ENCODE measurements at places on chromosomes 12 and 14.

DNA sequence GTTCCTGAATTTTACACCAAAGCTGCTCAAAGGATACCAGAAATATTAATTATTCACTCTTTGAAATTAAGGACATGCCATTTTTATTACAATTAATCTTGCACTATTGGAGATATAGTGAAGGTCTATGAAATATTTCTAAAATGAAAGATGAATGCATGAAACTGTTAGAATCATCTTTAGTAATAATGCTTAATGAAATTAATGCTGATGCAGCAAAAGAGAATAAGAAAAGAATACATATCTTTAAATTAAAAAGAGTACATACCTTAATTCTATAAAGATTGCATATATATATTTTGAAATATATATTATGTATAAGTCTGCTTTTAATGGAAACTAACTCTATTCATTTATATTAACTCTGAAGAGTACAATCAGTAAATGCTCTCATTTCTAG lies 236.0 kb downstream of the ALX1 start:
- DNase-seq, result no peak

GRCh38 chr12:124919521-124920352 lies 5.3 kb upstream of the UBC start:
- no peak for DNase-seq

GRCh38 chr14:93230539-93230938 lies 23.5 kb downstream of the UBR7 start:
- DNase-seq, result no peak

- DNase-seq, result no peak
These were observed 8.6 kb upstream of the GPR68 start for GRCh38 chr14:91252871-91253794.

DNA sequence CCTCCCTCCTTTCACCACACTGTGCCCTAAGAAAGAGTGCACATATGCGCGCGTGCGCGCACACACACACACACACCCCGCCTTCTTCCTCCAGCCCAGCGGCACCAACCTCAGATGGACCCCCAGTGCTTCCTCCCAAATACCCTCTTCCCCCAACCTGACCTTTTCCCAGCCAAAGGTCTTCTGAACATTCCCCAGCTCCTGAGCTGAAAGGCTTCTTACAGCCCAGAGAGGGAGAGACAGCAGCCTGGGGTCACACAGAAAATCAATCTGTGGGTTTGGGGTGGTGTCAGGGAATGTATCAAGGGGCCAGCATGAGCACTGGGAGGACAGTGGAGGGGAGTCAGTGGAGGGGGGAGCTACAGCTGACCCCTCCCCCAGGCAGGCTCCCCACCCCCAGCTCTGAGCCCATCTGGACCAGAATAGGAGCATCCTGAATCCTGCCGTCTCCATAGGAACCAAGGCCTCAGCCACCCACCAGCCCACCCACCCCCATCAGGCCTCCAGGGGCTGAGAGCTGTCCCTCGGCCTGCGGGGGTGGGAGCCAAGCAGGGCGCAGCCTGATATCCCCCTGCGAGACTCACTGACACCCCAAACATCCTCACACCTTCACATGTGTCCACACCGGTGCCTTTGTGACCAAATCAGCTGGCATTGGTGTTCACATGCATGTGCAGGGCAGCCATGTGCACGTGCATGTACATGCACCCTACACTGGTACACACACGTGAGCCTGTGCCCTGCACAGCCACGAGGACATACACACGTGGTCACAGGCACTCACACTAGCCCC lies 5.7 kb downstream of the RASAL1 start:
- no peak for DNase-seq

DNA sequence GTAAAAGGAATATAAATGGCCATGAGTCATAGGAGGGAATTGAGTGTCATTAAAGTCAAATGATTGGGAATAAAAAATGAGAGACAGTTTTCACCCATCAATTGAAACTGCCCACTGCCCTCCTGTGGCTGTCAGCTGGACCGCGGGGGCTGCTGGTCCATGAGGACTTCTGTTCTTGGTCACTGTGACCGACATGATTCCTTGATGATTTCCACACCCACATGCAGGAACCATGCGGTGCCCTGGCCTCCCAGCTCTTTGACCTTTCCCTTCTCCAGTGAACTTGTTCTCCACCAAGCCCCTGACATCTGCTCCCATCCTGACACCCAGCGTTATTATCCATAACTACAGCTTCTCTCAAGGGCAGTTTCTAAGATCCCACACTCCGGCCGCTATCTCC lies 48.4 kb downstream of the C12orf75 start:
- peak; percentile 8 for DNase-seq

DNA sequence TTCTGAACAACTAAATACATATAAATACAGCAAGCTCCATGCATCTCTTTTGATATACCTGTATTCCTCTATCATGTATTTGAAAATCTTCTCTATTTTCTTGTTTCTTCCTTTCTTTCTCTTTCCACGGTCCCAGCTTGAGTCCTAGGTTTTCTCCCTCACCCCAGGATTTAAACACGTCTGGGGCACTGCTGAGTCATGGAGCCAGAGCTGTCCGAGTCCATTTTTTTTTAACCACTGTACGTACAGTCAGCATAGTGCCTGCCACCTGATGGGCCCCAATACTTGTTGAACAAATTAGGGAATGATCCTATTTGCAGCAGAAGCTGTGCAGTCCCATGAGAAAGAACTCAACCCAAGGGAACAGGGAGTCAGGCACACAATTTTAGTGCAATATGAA lies 158.1 kb downstream of the ATP23 start:
- no peak for DNase-seq

- peak; percentile 60 for DNase-seq
These were observed 356.7 kb downstream of the ETNK1 start for GRCh38 chr12:22981711-22982110.

DNA sequence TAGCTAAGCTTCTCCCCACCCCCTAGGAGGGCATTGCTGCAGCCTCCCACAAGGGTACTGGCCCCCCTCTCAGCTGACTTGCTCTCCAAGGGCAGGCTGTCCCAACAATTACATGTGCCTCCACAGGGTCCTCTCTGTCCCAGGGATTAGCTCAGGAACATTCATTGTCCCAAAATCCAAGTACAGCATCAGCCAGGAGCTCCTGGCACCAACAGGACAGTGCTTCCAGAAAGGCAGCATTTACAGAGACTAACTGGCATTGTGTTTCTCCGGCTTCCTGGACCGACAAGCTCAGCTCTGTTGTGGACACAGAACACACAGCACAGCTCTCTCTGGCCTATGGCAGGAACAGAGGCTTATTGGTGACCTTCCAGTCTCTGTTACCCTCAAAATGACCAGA lies 21.7 kb downstream of the ABCD4 start:
- DNase-seq, result no peak

- DNase-seq, result peak; percentile 45
These were observed 6.4 kb downstream of the ITGB7 start for GRCh38 chr12:53200458-53201176.

DNA sequence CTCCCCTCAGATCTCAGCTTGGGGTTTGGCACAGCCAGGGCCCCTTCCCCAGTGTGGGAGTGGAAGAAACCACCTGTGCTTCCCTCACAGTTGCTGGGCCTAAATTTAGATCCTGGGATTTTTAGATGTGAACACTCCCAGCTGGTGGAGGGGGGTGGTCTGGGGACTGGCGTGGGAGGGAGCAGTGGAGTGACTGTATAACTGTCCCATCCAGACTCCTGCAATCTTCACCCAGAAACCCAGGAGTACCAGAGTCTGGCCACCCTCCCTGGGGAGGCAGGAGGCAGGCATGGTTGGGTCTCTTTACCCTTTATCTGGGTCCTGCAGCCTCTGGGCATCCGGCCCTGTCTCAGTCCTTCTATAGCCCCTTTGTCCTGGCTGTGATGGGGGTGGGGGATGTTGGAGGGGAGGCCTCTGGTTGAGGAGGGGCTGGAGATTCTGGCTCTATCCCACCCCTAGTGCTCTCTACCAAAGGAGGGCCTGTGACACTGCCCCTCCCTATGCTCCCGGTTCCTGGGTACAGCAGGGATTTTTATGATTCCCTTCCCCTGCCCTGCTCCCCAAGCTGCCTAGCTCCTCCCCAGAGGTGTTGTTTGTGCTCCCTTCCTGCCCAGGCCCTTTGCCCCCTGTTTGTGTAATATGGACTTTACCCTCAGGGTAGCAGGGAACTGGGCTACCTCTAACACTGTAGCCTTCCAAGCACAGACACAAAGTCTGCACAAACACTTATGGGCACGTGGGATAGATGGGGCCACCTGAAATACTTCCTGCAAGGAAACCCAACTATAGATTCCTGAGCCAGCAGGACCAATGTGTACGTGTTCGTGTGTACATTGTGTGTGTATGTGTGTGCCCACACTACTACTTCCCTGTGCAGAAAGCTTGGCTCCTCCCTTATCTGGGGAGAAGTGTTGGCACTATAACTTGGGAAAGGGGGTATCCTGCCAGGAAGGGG lies 1.7 kb downstream of the ERBB3 start:
- DNase-seq, result no peak

GRCh38 chr14:42187846-42188245 lies 581.2 kb downstream of the LRFN5 start:
- no peak for DNase-seq

DNA sequence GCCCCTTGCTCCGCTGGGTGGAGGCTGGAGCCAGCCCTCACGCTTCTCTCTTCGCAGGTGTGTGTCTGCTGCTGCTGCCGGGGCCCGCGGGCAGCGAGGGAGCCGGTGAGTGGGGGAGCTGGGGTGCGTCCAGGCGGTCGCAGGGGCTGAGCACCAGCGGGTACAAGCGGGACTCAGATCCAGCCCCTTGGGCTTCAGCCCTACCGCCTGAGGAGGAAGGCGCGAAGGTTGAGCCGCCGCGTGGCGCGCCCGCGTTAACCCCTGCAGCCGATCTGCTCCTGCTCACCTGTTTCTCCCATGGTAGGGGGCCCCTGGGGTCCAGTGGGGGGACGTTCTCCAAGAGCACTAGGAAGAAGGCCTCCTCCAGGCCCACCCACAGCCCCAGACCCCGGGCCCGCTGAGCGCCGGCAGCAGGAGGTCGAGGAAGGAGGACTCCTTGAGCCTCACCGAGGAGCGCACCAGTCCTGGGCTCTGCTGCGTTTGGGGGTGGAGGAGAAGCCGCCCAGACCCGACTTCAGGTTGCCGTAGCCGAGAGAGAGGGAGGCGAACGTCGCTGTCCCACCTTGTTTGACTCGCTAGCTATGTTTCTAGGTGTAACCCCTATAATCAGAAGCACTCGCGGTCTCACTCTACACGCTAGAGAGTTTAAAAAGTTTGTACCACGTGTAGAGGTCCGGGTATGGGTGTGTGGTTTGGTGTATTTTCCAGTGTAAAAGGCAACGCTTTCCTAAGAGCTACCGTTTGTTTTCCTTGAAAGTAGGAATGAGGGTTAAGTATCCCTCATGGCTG lies 834 bp downstream of the COCH start:
- DNase-seq, result no peak

DNA sequence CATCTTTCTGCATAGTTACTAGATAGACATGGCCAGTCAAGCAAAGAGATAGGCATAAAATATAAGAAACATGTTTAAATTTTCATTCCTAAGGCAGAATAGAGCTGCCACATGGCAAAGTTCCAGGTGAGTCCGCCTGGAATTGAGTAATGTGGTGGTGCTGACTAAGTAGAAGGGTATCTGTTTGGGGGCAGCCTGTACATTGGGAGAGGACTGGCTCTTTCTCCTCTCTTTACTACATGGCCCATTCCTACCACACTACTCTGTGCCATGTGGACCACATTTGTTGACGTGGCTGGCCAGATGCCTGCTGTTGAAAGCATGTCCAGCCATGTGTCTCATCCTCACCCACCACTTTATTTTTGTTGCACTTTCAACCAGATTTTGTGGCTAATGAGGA lies 354.0 kb downstream of the ETNK1 start:
- peak; percentile 96 for DNase-seq

DNA sequence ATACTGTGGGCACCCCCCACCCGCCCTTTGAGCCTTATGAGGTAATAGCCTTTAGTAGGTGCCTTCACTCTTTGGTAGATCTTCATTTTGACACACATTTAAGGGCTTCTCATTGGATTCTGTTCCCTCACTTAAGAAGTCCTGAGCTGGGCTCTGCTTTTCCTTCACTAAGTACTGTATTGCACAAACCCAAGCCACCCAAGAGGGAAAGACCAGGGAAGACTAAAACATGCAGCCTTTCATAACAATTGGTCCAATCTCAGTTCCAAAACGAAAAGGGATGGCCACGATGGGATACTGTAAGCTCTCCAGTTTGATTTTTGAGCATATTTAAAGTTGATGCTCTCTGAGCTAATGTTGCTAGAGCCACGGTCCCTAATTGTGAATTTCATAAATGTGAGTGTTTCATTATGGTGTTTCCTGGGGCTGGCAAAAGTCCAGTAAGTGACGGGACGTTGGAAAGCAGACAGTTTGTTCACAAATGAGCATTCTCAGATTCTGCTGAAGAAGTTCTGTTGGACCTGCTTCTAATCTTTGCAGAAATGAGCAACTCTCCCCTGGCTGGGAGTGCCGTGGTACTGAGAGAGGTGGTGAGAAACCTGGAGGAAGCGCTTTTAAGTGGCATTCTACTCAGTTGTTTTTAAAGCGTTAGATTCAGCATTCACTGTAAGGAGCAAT lies 9.4 kb downstream of the SSPN start:
- DNase-seq, result peak; percentile 53

GRCh38 chr12:45339035-45339434 lies 123.1 kb downstream of the ANO6 start:
- no peak for DNase-seq

GRCh38 chr12:79301181-79301580 lies 389.6 kb downstream of the PAWR start:
- no peak for DNase-seq

All from fibroblast of the aortic adventitia (primary cell).